Sigmoid colon (tissue), 7 donors: ENCODE measurements at places on chromosomes 5 and 9. TPM values are rescaled to one million over a fixed set of nuclear protein-coding genes. Genes with fewer than 3 reads are reported as not detected.

NPR3 gene
- total RNA-seq: 7.2 TPM

TTC16 gene
- total RNA-seq: not detected

ELOVL7 gene
- total RNA-seq: 2.5 TPM

HSPB3 gene
- total RNA-seq: 17.4 TPM

SPATA6L gene
- total RNA-seq: 2.0 TPM

NCS1 gene
- 133 TPM for total RNA-seq

WNK2 gene
- 20.0 TPM for total RNA-seq

MEIKIN gene
- not detected for total RNA-seq

OR1Q1 gene
- not detected for total RNA-seq

BTNL8 gene
- not detected for total RNA-seq
